ENCODE measurements at places on chromosomes 12 and 14.

DNA sequence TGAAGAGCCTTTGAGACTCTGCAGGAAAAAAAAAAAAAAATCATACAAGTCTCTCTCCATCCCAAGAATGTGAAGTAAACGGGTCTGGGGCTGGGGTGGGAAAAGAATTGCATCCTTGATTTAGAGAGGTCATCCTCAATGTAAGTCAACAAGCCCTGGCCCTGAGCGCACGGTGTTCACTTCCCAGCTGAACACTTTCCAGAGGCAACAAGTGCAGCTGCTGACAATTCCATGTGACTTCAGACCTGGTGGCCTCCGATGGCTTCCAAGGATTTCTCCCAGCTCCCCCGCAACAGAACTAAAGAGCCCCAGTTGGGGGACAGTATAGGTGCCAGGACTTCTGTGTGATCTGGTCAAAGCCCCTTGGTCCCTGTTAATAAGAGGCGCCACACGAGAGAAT is 2.4 kb downstream of the RILPL1 start:
- no peak for DNase-seq

GRCh38 chr14:56324856-56325699 is 206.9 kb downstream of the PELI2 start:
- DNase-seq, result no peak

- DNase-seq, result no peak
These were observed 5.2 kb downstream of the EPYC start for GRCh38 chr12:90999527-90999926.

DNA sequence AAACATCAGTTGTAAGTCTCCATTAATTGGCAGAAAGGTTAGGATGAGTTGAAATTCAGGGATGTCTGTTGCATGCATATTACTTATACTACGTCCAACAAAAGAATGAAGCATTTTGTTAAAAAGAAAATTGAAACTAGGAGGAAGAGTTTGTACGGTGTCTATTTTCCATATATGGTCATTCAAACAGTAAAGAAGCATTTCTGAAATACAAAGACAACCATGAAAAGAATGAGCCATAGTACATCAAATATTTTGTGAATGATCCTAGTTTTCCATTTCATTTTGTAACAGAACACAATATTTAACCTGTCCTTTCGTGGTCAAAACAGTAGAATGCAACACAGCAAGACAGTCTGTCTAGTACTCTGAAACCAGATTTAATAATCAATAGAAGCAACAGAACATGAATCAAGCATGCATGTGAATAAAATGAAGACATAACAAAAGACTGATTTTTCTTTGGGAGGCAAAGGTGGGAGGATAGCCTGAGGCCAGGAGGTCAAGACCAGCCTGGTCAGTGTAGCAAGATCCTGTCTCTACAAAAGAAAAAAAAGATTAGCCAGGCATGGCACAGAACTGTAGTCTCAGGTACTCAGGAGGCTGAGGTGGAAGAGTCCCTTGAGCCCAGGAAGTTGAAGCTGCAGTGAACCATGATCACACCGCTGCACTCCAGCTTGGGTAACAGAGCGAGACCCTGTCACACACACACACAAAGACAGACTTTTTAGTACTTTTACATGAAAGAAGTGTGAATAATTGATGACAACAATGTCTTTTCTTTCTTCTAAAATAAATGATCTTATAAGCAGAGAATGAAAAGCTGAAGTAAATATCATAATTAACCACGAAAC is 156.0 kb downstream of the LRIG3 start:
- no peak for DNase-seq

GRCh38 chr14:90820958-90821357 is 4.7 kb upstream of the TTC7B start:
- DNase-seq, result no peak

GRCh38 chr14:89466484-89466883 is 49.5 kb upstream of the FOXN3 start:
- no peak for DNase-seq

- DNase-seq, result no peak
These were observed 20.4 kb downstream of the ASB2 start for GRCh38 chr14:93955850-93956481.

GRCh38 chr12:69509308-69509736 is 39.1 kb downstream of the FRS2 start:
- DNase-seq, result no peak
